Fibroblast of skin of scalp (primary cell): ENCODE measurements at places on chromosomes 13 and 19.

DNA sequence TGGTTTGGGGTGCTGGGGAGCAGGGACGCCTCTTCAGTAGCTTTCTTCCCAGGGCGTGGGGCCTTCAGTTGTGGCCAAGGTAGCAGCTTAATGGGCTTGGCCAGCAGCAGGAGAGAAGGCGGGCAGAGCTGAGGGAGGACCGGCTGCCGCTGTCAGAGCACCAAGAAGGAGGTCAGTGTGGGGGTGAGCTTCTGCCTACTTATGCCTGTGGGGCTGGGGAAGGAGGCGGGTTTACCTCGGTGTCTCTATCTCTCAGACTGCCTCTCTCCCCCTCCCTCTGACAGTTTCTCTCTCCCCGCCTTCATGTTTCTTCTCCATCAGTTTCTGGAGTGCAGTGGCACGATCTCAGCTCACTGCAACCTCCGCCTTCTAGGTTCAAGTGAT lies at the start of gene CAPN12:
TSS of gene CAPN12 (minus strand) at position 177 of the 384 bp plus-strand sequence. CDS start 309 bp downstream, outside the sequence.
- no peak for DNase-seq

- DNase-seq = no peak
These were observed 131.7 kb downstream of the ATP11A start for GRCh38 chr13:112821340-112822055.

- DNase-seq = no peak
These were observed 15.9 kb upstream of the OLFM4 start for GRCh38 chr13:53012707-53013106.

DNA sequence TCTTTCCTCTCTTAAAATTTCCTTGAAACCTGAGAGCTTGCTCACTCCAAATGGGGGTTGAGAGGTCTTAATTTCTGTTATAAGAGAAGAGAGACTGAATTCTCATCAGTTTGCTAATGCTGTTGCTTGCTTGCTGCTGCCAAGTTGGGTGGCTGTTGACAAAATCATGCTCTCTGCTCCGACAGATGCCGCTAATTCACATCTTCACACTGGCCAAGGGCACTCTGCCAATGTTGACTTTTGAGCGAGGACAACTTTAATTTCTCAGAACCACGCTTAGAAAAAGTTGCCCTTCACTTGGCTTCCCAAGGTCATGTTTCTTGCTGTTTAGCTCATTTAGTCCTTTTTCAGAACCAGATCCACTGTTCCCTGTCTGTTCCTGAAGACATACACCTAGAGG lies 402.9 kb downstream of the HS6ST3 start:
- DNase-seq = no peak

DNA sequence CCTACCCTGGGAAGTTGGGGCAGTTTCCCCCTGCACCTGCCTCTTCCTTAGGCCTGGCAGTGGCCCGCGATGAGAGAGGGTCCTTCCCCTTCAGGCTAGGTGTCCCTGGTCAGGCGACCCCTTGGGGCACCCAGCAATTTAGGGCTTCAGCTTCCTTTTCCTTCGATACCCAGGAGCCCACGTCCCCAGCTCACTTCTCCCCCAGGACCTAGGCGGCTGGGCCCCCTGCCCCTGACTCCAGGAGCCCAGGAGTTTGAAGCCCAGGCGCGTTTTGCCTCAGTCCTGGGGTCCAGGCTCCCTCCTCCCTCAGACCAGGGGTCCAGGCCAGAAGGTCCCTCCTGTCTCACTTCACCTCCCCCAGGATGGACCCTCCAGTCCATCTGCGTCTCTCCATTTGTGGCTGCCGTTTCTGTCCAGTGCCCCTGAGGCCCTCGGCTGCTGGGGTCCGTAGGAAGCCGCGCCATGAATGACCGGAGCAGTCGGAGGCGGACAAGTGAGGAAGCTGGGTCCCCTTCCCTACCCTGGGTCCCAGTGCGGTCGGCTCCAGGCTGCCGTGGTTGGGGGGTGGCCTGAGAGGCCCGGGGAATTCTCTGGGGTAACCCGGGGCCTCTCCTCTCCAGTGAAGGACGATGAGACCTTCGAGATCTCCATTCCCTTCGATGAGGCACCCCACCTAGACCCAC lies 714 bp downstream of the CCDC106 start:
- no peak for DNase-seq

DNA sequence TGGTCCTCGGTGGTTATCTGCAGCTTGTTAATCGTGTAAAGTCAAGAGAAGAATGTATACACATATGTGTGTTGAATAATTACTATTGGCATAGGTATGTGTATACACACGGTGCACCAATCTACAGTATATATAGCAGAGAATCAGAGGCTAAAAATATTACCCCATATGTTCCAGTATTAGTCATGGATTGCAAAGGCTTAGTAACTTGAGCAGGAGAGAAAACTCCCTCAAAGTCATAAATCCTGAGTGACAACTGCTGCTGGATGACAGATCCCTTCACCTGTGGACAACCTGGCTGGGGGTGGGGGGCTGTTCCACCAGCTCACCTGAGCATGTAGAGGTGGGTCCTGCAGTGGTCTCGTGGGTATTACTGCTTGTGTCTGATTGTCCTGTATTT lies 185.0 kb downstream of the ZNF536 start:
- DNase-seq = peak; percentile 13

- DNase-seq = no peak
These were observed 12.7 kb downstream of the NKPD1 start for GRCh38 chr19:45147835-45148676.

- no peak for DNase-seq
These were observed 106.3 kb upstream of the SERTM1 start for GRCh38 chr13:36567485-36567884.

DNA sequence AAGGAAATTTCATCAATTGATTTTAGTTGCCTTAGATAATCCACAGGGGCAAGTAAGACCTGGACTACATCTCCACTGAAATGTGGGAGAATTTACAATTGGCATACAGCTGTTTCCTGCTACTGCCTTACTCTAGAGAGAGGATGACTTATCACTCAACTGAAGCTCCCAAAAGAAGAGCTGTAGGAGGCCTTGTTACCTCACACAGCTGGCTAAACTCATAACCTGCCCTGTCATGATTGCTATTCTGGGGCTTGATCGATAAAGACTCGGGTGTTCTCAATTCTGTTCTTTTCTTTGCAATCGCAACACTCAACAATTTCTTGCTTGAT lies 1396.4 kb downstream of the EFNB2 start:
- DNase-seq = no peak

DNA sequence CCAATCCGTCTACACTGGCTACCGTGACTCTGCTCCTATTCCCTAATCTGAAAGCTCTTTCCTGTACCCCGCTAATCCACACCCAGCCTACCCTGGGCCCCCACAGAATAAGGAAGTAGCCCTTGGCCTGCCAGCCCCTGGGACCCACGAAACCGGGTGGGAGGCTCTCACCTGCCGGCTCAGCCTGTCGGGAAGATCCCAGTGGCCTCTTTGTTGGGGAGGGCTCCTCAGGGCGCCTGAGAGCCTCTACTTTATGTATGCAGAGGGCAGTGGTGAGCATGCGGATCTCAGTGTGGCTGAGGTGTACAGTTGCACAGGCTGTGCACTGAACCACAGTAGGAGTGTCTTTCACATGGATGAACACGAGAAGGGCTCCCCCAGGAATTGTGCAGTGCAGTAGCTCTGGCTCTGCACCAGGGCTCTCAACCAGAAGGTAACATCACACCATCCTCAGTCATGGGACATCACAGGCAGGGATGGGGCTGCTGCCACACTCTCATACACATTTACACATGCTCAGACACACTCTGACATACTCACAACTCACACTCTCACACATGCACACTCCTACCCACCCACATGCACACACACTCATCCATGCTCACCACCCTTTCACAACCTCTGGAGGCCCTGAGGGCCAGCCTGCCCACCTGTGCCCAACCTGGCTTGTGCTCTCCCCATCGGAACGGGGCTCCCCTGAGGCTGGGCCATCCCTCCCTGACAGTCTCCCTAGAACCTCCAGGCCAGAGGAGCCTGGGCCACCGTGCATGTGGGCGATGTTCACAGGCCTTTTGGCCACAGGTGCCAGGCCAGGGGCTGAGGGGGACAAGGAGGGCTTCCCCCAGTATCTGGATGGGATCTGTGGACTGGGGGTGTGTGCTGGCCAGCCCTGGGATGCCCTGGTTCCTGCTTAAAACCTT lies 135.0 kb downstream of the URI1 start:
- no peak for DNase-seq

- DNase-seq = no peak
These were observed 1344.6 kb downstream of the OLFM4 start for GRCh38 chr13:54373211-54373610.

DNA sequence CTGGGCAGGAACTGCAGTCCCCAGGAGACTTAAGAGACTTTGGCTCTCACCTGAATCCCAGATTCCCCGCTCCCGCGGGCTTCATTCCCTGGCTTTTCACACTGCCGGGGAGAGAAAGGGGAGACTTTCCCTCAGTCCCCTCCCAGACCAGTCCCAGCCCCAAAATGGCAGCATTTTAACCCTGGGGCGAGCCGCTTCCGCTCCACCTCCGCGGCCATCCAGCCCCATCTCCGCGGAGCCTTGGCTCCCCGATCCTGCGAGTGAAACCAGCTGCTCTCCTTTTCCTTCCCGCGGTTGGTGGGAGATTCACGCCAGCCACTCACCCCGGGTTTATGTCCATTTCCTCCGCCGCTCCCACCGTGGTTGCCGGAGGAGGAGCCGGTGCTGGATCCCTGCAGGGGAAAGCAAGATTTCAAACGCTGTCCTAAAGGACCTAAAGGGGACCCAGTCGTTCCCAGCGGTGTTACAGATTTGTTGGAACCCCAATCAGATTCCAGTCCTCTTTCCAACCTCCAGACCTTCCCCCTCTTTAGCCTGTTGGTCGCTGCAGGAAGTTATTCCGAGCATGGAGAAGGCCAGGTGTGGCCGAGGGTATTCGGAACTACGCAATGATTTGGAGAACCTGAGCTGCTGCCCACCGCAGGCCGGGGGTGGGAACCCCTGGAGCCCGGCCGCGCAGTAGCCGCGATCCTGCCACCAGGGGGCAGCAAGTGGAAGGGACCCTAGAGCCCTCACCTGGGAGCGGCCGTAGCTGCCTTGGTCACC lies 3.4 kb downstream of the DMKN start:
- peak; percentile 40 for DNase-seq

DNA sequence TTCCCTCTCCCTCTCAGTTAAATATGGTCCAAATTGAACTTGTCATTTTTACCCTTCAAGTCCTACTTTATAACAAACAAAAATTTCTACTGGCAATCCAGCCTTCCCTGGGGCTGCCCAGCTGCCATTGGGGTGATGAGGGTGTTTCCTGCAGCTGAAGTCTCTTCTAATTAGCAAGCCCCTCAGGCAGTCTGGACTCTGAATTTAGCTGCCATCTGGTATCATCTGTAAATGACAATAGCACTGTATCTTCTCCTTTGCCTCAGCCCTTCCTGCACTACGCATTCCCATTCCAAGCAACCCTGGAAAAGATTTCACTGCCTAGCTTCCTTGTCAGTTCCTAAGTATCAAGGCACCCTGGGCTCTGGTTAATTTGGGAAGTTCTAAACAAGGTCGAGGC lies 331.1 kb upstream of the KLF12 start:
- no peak for DNase-seq

- no peak for DNase-seq
These were observed 141.9 kb downstream of the PCCA start for GRCh38 chr13:100230769-100231149.

DNA sequence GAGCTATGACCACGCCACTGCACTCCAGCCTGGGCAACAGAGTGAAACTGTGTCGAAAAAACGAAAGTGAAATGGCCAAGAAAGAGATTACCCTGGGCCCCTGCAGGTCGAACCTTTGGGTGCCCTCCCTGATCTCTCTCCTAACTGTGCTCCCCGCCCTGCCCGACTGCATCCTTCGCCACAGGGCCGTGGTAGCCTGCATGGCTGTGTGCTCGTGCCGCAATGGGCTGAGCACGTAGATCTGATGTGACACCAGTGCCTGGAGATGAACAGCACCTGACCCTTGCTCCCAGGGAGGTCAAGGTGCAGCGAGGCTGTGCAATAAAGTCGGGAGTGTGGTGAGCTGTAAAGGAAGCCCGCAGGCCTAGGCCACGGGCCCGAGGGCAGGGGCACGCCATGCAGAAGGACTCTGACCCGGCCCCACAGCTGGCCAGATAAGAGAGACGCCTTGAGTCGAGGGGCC lies 60.2 kb downstream of the PEX11G start:
- no peak for DNase-seq

GRCh38 chr19:32416749-32417456 lies 11.3 kb downstream of the DPY19L3 start:
- DNase-seq = no peak

DNA sequence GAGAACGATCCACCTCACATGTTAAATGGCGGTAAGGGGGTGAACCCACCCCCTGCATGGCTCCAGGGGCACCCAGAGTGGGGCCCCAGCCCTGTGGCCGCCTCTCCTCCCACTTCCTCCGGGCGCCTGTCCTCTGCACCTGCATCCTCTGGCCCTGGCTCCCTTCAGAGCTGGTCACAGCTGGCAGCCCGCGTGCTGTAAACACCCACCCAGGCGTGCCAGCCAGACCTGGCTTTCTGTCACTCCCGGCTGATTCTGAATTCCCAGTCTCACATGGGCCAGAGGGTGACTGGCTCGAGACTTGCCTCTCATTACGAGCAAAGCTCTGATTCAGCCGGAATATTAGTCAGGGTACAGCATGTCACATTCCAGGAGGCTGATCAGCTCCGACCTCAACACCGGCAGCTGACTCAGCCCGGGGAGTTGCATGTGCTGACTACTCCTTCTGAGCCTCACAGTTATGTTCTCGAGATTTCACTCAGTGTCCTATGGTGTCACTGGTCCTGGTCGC lies 75.1 kb downstream of the GNG7 start:
- DNase-seq = peak; percentile 97

GRCh38 chr13:41179593-41180250 lies 14.6 kb downstream of the KBTBD7 start:
- peak; percentile 49 for DNase-seq

- DNase-seq = no peak
These were observed 730.7 kb downstream of the UQCRFS1 start for GRCh38 chr19:28482221-28482620.

- DNase-seq = no peak
These were observed 1034.8 kb downstream of the PCDH17 start for GRCh38 chr13:58666331-58666730.

DNA sequence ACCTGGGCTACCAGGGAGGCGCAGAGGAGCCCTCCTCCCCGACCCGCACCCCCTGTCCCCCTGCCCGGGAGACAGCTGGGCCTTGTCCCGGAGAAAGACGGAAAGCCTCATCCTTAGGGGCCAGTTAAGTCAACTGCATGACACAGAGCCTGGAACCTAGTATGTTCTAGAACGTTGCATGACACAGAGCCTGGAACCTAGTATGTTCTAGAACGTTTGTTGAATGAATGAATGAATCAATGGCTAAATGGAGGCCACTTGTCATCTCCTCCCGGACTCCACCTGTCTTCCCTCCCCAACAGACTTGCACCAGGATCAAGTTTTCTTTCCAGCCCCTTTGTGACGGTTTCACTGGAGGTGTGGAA lies 706 bp downstream of the SERP2 start:
- DNase-seq = no peak

DNA sequence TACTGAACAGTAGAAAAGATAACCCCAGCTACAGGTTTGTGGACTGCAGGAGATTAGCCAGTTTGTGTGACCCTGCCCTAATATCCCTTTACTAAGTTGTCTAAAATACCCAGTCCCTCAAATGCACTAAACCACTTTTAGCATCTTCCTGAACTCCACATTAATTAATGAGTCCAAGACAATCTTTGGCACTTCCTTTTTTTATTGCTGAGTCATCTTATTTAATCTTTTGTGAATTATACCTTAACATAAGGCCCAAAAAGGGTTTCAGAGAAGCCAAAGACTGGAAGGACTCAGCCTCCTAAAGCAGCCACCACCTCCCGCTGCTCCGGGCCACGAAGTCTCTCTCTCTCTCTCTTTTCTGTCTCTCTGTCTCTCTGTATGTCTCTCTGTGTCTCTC lies 48.8 kb upstream of the PDCD5 start:
- DNase-seq = no peak

GRCh38 chr13:25578526-25578925 lies 206.8 kb downstream of the ATP8A2 start:
- no peak for DNase-seq

- DNase-seq = no peak
These were observed 73.4 kb upstream of the POMP start for GRCh38 chr13:28585561-28585960.
